ENCODE measurements at places on chromosomes 4 and X. TPM values are rescaled to one million over a fixed set of nuclear protein-coding genes. Genes with fewer than 3 reads are reported as not detected.

The BEND4 gene
- total RNA-seq = not detected

The TRMT44 gene
- total RNA-seq = 15.4 TPM

The SHOX gene
- not detected for total RNA-seq

The CLDN2 gene
- 0.14 TPM for total RNA-seq

The TCEAL3 gene
- total RNA-seq = 15.8 TPM

The SSX2 gene
- total RNA-seq = not detected

The FTSJ1 gene
- 61.4 TPM for total RNA-seq

The H2AZ1 gene
- total RNA-seq = 174 TPM

The DACH2 gene
- total RNA-seq = not detected

The XPNPEP2 gene
- not detected for total RNA-seq

The IL13RA2 gene
- 63.2 TPM for total RNA-seq

All from smooth muscle cell of the umbilical artery (primary cell).